HS-5 (cell line): ENCODE measurements at places on chromosomes 4 and X.

DNA sequence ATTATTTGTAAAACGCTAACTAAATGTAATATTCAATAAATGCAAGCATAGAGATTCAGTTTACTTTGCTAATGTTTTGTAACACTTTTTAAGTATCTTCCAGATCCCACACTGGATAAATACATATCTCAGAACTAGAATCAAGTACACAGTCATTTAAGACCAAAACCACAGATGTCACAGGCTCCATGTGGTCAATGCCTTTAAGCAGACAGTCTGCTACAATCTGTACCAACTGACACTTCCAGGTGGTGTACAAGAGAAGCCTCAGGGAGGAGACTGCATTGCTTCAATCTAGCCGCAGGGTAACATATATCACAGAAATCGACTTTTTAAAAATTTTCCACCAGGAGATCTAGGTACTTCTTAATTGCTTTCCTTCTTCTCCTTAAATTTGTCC lies 229.6 kb upstream of the DIAPH2 start:
- no peak for DNase-seq

DNA sequence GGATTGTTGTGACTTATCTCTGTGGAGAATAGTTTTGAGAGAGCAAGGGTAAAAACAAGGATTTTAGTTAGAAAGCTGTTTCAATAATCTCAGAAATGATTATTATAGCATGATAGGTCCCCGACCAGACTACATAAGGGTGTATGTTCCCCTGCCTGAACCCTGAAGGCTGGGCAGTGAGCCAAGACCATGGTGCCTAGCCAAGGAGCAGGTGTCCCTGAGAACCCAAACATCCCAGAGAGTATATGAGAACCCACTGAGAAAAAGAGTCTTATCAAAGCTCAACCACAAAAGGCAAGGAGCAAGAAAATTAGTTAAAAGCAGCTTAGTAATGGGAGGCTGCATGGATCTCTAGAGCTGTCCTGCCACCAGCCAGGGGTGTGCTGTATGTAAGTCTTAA lies 94.9 kb upstream of the UNC5C start:
- DNase-seq: no peak

DNA sequence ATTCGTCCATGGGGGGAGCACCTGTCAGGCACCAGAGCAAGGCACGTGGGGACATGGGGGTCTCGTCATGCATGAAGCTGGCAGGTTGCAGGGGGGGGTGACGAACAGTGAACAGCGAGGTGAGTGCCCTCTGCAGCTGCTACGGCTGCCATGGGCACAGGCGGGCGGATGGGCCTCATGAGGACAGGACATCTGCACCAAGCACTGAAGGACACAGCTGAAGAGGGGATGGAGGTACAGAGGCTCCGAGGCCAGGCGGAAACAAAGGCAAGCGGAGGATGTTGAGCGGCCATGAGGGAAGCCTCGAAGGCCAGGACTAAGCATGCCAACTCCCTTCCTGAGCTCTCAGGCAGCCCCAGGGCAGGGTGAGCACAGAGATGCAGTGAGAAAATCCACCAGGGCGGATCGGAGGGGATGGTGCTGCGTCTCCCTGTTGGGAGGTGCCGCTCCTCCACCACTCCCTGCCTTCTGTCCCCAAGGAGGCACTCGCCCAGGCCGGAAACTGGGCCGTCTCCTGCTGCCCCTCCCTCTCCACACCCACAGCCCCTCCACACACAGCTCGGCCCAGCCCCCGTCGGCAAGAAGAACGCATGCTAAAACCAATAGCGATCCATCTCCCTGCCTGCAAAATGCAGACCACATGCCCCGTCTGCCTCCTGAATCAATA lies 24.6 kb downstream of the ABLIM2 start:
- DNase-seq: no peak

DNA sequence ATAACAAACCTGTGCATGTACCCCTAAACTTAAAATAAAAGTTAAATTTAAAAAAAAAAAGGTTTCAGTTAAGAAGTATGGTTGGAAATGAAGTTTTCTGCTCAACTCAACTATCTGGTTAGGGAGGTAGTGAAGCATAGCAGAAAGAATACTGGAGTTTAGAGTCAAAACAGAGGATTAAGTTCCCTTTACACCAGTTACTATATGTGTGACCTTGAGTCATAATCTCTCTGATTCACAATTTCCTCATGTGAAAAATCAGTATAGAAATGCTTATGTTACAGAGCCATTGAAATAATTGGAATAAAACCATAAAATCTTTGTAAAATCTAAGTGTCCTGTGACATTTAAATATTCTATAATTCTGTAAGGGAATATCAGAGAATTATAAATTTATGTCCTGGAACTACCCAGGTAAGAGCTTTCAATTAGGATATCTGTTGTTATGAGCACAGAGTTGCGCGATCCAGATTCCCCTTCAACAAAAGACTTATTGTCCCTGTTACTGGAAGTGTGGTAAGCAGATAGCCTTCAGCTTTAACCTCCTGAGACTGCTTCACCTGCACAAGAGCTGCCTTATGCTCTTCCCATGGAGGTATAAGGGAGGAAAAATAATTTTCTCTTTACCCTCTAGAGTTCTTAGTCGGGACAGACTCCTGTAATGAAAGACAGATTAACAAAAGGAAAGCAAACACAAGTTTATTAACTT lies 203.8 kb upstream of the NRK start:
- no peak for DNase-seq

DNA sequence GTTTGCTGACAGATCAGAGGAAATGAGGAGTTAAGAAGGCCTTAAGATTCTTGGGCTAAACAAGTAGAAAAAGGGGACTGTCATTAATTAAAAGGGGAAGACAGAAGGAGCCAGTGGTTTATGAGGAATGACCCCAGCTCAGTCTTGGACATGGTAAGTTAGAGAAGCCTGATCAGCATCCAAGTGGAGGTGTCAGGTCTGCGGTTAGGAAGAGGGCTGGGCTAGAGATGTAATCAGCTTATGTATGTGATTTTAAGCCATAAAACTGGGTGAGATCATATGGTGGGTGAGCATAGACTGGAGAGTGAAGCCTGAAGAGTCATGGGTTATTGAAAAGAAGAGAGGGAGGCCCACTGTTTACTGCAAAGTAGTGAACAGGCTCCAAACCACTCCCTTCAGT lies 246.1 kb downstream of the NR3C2 start:
- DNase-seq: no peak

- DNase-seq: no peak
Measured at GRCh38 chrX:22025751-22026150, 6.4 kb upstream of the PHEX start.

DNA sequence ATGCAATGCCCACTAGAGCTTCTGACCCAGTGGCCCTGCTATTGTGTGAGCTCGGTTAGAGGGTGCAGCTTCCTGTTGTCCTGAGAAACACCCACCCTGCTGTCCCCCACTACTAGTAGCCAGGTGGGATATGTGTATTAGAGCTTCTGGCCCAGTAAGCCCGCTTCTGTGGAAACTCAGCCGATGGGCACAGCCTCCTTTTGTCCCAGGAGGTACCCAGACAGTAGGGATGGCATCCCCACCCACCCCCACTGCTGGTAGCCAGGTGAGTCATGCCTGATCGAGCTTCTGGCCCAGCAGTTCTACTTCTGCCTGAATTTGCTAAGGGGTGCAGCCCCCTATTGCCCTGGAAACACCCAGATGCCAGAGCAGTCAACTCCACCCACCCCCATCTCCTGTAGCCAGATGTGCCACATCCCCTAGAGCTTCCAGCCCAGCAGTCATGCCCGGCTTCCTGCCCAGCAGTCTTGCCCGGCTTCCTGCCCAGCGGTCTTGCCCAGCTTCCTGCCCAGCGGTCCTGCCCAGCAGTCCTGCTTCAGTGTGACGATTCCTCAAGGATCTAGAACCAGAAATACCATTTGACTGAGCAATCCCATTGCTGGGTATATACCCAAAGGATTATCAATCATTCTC lies 162.7 kb upstream of the KLF8 start:
- DNase-seq: no peak

DNA sequence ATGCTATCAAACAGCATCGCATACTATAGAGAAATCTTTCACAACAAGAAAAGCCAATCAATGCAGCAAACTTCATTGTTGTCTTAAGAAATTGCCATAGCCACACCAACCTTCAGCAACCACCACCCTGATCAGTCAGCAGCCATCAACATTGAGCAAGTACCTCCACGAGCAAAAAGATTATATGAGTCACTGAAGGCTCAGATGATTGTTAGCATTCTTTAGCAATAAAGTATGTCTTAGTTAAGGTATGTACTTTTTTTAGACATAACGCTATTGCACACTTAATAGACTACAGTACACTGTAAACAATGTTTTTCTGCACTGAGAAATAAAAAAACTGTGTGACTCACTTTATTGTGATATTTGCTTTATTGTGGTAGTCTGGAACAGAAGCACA lies 37.8 kb upstream of the FUNDC1 start:
- peak; percentile 50 for DNase-seq

DNA sequence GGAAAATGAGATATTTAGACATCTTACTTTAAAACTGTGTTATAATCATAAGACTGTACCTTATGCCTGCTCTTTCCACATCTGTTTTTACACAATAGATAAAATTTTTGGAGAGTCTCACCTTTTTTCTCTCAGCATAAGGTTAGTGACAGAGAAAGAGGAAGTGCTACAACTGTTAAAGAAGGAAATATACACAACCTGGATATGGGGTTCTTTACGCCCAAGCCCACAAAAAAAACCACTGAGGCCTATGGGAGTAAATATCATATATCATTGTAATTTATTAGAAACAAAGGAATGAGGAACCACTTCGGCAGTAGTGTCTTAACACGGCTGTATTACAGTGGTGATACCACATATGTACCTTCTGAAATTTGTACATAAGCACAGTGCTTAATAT lies 265.9 kb upstream of the GK2 start:
- no peak for DNase-seq

GRCh38 chr4:5796976-5797375 lies 86.0 kb downstream of the EVC start:
- DNase-seq: no peak

- no peak for DNase-seq
Measured at GRCh38 chrX:107871136-107871535, 45.5 kb downstream of the MID2 start.

DNA sequence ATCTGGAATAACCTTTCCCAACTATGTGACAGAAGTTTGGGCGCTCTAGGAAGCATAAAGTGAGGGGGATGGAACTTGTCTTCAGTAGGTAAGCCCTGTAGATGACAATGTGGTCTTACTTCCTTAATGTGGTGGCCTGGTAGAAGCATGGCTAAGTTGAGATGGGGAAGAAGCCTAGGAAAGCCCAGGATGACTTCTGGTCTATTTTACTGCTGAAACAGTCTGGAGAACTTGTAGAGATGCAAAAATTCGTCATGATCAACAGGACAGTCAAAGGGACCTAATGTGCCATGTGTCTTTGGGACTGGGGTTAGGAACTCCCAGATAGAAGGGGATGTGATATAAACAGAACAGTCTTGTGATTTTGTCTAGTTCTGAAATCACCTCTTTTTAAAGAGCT lies 40.8 kb downstream of the CCNG2 start:
- no peak for DNase-seq

GRCh38 chr4:128565565-128566186 lies 243.8 kb upstream of the JADE1 start:
- no peak for DNase-seq

DNA sequence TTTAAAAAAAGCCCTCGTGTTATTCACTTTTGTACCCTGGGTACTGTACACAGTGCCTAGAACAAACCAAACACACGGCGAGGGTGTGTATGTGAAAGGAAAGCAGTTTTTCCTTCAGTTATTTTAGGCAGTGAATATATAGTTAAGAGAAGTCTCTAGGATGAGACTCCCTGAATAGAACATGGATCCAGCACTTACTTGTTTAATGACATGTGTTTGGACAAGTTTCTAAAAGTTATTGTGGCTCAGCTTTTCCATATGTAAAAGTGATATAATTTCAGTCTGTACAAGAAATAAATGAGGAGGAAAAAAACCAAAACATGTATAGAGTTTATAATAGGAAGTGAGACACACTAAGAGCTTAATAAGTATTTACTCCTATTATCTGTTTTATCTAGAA lies 273.2 kb downstream of the ADGRL3 start:
- DNase-seq: no peak

- no peak for DNase-seq
Measured at GRCh38 chrX:50483283-50483682, 12.7 kb upstream of the DGKK start.

- DNase-seq: peak; percentile 83
Measured at GRCh38 chr4:186904101-186904500, 180.4 kb upstream of the FAT1 start.

GRCh38 chrX:24790166-24790565 lies 96.4 kb downstream of the POLA1 start:
- no peak for DNase-seq

GRCh38 chr4:189278597-189279165 lies 662.0 kb upstream of the FRG1 start:
- DNase-seq: no peak

GRCh38 chrX:71095033-71095432 lies 618 bp upstream of the FOXO4 start:
- DNase-seq: no peak

- no peak for DNase-seq
Measured at GRCh38 chr4:169236078-169236477, 34.7 kb downstream of the SH3RF1 start.

GRCh38 chr4:4248029-4248884 lies at the start of gene TMEM128:
TMEM128 (minus strand) TSS chr4:4248223; CDS start chr4:4248202, 21 bp downstream.
- peak; percentile 84 for DNase-seq

GRCh38 chr4:53075162-53075785 lies 213.2 kb downstream of the RASL11B start:
- no peak for DNase-seq

DNA sequence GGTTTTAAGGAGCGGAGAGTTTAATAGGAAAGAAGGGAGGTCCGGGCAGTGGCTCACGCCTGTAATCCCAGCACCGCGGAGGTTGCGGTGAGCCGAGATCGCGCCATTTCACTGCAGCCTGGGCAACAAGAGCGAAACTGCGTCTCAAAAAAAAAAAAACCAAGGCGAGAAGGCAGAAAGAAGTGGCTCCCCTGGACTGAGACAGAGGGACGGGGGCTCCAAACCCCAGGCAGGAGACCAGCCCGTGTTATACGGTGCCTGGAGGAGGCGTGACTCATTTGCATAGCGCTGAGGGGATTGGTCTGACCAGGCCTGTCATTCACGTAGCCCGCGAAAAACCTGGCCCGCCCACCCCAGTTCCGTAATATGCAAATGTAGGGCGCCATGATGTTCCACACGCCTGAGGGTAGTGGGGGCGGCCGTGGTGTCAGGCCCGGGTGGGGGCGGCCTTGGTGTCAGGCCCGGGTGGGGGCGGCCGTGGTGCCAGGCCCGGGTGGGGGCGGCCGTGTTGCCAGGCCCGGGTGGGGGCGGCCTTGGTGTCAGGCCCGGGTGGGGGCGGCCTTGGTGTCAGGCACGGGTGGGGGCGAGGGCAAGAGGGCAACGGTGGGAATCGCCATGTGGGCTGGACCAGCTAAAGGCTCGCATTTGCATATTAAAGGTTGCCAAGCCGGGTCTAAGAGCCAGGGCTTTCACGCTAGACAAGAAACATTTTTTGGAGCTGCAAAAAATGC lies 2.1 kb downstream of the PLCXD1 start:
- peak; percentile 66 for DNase-seq

DNA sequence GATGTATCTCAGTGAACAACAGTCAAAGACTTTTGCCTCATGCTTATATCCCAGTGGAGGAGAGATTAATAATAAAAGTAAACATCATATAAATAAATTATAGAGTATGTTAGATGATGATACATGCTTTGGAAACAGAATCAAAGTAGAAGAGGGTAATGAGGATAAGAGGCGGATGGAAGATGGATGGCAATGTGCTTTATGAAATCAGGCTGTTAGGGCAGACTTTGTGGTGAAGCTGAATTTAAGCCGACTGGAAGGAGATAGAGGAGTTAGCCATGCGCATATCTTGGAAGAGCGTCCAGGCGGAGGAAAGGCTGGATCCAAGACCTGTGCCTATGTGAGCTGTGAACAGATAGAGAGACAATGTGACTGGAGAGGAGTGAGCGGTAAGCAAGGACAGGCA lies 74.9 kb upstream of the GUCY1A1 start:
- DNase-seq: no peak
